ENCODE measurements at places on chromosomes 13 and 19.
A peak's percentile ranks its signal among the peaks of the same experiment; 100 is the strongest.

- no peaks in the 10 kb centered on the region for H3K36me3 ChIP-seq
- H3K4me3 ChIP-seq: no peak overlapping the region
- H3K27ac ChIP-seq: no peak overlapping the region
- H3K4me1 ChIP-seq: peaks cover 10% of the 10 kb centered on the region
- peaks cover 12% of the 10 kb centered on the region for H3K27me3 ChIP-seq
- no peak for DNase-seq
These were observed 2.5 kb downstream of the TMEM190 start for GRCh38 chr19:55379174-55379573.

- H3K36me3 ChIP-seq: no peaks in the 10 kb centered on the region
- DNase-seq: no peak
- no peaks in the 10 kb centered on the region for H3K27me3 ChIP-seq
- peaks cover 11% of the 10 kb centered on the region for H3K4me1 ChIP-seq
- no peak overlapping the region for H3K27ac ChIP-seq
These were observed 3.1 kb downstream of the SPC24 start for GRCh38 chr19:11152318-11153062.

GRCh38 chr13:67071918-67072598 is 158.1 kb downstream of the PCDH9 start:
- DNase-seq: no peak
- H3K27ac ChIP-seq: no peak overlapping the region
- no peaks in the 10 kb centered on the region for H3K27me3 ChIP-seq

DNA sequence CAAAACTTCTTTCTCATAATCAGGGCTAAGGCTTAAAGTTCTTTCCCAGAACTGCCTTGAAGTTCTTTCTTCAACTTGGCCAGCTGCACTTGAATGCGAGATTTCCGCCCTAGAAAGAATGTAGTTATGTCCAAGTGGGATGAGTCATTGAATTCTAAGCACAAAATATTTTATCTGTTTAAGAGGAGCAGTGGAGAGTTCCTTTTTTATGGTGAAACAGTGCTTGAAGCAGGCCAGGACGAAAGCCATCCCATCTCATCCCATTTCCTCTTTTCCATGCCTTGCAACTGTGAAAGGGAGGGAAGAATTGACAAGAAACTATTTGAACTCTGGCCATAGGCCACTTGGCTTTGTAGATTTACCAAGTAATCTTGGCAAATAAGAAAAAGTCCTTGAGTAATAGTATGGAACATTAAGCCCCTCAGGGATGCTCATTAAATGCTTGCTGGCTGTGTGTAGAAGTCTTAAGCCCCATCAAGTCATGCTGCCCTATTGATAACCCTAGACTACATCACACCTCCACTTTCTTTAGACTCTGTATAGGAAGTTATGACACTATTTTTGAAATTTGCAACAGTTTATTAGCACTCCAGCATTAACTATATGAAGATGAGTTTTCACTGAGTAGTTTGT is 174.5 kb downstream of the KCTD12 start:
- H3K36me3 ChIP-seq: no peaks in the 10 kb centered on the region
- no peaks in the 10 kb centered on the region for H3K4me1 ChIP-seq
- no peak for DNase-seq
- no peak overlapping the region for H3K4me3 ChIP-seq
- no peaks in the 10 kb centered on the region for H3K27me3 ChIP-seq

DNA sequence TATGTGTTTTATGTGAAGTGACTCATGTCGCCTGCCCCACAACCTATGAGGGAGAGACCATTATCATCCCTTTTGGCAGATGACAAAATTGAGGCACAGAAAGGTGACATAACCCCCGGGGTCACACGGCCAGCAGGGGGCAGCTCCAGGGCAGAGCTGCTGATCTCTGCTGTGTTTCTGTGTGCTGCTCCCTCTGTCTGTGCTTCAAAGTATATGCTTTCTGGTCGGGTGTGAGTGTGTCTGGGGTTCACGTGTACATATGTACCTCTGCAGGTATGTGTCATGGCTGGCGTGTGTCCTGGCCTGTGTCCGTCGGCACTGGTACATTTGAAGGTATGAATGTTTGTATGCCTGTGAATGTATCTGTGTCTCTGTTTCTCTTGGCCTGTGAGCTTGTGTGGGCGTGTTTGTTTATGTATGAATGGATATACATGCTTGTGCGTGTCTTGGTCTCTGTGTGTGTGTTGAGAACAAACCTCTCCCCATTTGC is 7.1 kb downstream of the LIPE start:
- peaks cover 46% of the 10 kb centered on the region for H3K4me1 ChIP-seq
- peak overlapping the region; percentile 53 for H3K27ac ChIP-seq
- DNase-seq: peak; percentile 61
- no peak overlapping the region for H3K4me3 ChIP-seq
- peaks cover 36% of the 10 kb centered on the region for H3K36me3 ChIP-seq

DNA sequence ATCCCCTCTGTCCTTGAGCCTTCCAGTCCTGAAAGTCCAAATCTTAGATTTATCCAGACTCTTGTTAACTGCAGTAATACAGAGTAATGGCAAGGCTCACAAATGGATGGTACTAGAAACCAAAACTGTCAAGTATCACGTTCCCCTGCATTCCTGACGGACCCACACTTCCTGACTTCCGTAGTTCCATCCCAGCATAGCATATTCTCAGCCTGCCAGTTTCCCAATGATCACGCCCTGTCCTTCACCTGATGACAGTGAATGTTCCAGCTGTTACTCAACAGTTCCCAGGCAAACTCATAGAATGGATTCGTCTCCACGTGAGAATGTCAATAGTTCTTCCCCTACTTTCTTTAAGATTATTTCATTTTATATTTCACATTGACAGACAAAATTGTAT is 33.6 kb downstream of the SLC7A1 start:
- H3K36me3 ChIP-seq: peaks cover 6% of the 10 kb centered on the region
- H3K4me1 ChIP-seq: peaks cover 7% of the 10 kb centered on the region
- no peak overlapping the region for H3K4me3 ChIP-seq
- no peak overlapping the region for H3K27ac ChIP-seq
- H3K27me3 ChIP-seq: no peaks in the 10 kb centered on the region
- DNase-seq: no peak

DNA sequence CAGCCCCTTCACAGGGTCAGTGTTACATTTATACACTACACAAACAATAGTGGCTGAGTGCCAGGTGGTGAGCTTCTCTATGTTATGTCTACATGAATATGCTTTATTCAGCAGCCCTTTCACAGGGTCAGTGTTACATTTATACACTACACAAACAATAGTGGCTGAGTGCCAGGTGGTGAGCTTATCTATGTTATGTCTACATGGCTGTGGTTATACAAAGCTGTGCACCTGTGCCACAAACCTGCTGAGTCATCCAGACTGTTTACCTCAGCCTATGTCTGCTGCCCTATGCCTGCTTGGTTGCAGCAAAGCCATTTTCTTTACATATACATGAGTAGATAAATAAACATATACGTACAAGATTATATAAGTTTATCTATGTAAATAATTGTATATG is 76.5 kb downstream of the ZNF726 start:
- H3K4me3 ChIP-seq: no peak overlapping the region
- no peak for DNase-seq
- H3K27me3 ChIP-seq: no peaks in the 10 kb centered on the region
- no peaks in the 10 kb centered on the region for H3K36me3 ChIP-seq

DNA sequence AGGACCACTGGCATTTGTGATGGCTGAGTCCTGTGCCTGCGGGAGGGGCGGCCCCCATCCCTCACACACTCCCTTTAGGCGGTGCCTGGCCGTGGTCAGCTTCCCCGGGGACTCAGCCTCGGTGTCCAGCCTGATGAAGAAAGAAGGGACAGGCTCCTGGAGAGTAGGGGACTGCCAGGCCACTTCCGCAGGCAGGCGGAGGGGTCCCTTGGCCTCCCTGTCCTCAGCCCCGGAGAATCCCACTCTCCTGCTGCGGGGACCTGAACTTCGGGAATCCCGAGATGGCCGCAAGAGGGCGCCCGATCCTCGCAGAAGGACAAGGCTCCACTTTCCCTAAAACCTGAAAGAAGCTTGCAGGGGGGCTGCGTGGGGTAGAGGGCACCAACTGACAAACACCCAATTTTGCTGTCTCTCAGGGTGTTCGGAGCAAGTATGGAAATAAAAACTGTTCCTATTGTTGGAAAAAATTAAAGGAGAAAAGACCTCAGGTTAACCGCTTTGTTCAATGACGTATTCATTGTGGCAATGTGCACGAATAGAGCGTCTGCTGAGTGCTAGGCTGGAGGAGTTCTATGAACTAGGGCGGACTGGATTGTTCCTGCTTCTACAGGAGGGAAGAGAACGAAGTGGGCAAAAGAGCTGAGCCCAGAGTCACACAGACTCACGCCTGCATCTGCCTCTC is 297.3 kb downstream of the ZNF536 start:
- no peaks in the 10 kb centered on the region for H3K36me3 ChIP-seq
- H3K4me1 ChIP-seq: no peaks in the 10 kb centered on the region
- DNase-seq: no peak
- H3K4me3 ChIP-seq: no peak overlapping the region

DNA sequence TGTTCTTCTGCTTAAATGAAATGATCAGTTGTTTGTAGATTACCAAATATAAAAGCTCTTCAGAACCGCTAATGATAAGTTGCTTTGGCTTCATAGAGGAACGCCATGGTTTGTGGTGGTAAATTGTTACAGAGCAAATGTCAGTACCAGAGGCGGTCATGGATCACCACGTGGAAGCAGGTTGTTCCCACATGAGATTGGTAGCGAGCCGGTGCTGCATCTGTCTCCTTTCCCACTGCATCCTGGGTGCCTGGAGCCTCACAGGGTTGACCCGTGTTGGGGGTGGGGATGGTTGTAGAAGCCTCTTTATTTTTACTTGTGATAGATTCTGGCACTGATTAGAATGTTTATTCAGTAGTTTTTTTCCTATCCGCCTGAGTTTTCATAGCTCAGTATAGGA is 14.7 kb downstream of the GARRE1 start:
- H3K36me3 ChIP-seq: peaks cover 16% of the 10 kb centered on the region
- peak overlapping the region; percentile 95 for H3K27ac ChIP-seq
- peaks cover 82% of the 10 kb centered on the region for H3K4me1 ChIP-seq
- H3K27me3 ChIP-seq: no peaks in the 10 kb centered on the region
- DNase-seq: no peak

DNA sequence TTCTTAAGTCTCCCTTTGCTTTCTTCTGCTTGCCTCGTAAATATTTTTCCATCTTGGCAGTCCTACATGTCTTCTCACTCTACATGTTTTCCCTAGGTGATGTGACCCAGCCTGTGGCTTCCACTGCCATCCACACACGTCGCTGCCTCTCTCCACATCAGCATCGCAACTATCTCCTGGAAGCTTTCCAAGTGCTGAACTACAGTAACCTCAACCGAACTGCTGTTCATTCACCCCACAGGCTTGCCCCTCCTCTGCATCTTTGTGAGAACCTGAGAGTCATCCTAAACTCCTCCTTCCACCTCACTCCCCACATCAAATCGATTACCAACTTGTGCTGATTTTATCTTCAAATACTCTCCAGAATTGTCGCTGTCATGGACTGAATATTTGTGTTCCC is 41.2 kb upstream of the USPL1 start:
- no peaks in the 10 kb centered on the region for H3K27me3 ChIP-seq
- H3K4me1 ChIP-seq: peaks cover 20% of the 10 kb centered on the region
- no peak overlapping the region for H3K27ac ChIP-seq

DNA sequence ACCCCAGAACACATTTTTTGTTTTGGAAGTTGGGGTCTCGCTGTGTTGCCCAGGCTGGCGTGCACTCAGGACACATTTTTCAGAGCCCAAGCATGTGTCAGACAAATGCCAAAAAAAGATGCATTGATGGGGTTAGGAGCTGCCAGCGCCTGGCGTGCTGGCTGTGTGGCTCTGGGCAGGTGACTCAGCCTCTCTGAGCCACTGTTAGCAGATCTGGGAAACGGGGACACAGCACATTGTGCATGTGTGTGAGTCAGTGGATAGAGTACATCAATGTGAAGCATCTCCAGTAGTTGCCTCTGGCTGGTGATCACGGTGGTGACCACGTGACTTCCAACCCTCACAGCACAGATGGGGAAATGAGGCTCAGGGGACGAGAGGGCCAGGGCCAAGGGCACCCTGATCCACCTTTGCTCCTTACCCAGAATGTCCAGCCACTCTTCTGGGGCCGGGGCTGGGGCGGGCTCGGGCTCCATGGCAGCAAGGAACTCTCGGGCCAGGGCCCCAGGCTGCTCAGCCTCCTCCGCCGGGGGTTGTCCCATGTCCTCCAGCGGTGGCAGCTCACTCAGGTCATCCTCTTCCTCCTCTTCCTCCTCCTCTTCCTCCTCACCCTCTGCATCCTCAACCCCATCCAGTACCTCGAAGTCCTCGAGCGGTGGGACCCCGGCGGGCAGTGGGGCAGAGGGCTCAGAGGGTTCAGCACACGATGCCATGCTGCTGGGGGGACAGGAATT is 1.9 kb downstream of the FKBP8 start:
- DNase-seq: no peak
- H3K27ac ChIP-seq: no peak overlapping the region
- H3K4me3 ChIP-seq: no peak overlapping the region

GRCh38 chr19:2084993-2085720 is 11.0 kb downstream of the MOB3A start:
- peak overlapping the region; percentile 97 for H3K4me3 ChIP-seq

DNA sequence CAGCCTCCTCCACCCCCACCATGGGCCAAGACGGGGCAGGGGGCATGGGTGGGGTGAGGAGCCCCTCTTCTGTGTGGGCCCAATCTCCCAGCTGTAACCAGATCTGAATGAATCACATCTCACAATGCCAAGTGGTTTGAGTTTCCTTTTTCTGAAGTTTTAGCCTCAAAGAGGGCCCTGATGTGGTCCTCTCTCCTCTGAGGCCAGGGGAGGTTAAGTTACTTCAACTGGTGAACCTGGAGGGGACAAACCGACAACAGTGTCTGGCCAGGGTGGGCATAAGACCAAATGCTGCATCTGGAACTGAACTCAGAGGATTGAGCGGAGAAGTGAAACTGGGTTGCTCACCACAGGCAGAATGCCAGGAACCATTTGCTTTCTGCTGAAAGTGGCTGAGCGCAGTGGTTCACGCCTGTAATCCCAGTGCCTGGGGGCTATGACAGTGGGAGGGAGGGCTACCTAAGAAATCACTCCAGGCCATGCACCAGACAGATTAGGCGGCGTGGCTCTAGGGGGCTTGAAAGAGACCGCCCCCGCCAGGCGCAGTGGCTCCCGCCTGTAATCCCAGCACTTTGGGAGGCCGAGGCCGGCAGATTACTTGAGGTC is 15.4 kb upstream of the IRGC start:
- peak; percentile 21 for DNase-seq
- no peaks in the 10 kb centered on the region for H3K36me3 ChIP-seq
- H3K27me3 ChIP-seq: peaks cover 9% of the 10 kb centered on the region

DNA sequence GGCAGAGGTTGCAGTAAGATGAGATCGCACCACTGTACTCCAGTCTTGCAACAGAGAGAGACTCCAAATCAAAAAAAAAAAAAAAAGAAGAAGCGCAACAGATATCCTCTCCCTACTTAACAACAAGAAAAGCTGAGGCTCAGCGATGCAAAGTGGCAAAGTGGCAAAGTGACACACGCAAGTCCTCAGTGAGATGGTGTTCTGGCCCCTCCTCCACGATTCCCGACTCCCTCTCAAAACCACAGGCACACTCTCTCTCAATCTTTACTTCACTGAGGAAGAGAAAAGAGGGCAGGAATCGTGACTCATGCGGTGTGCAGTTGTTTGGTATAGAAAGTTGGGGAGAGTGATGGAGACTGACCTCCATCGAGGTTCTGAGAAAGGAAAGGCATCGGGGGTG is 12.6 kb downstream of the FFAR2 start:
- peak overlapping the region; percentile 55 for H3K27ac ChIP-seq
- no peaks in the 10 kb centered on the region for H3K36me3 ChIP-seq
- peak overlapping the region; percentile 45 for H3K4me3 ChIP-seq
- no peak for DNase-seq
- peaks cover 81% of the 10 kb centered on the region for H3K4me1 ChIP-seq

Measured in activated B cell treated with CpG ODN at 0.5 μM for 24 hours (primary cell).